ENCODE measurements at places on chromosomes 1 and 21.

- peak; percentile 39 for DNase-seq
Measured at GRCh38 chr1:41892301-41892781, 26.4 kb downstream of the HIVEP3 start.

GRCh38 chr1:246602194-246602593, 35.9 kb downstream of the CNST start:
- no peak for DNase-seq

GRCh38 chr1:115624859-115625258, 16.9 kb upstream of the VANGL1 start:
- DNase-seq, result no peak

- DNase-seq, result peak; percentile 63
Measured at GRCh38 chr1:18149027-18149641, 41.5 kb downstream of the IGSF21 start.

- DNase-seq, result no peak
Measured at GRCh38 chr1:204544321-204544720, 28.1 kb downstream of the MDM4 start.

- peak; percentile 81 for DNase-seq
Measured at GRCh38 chr1:94864821-94865220, 44.7 kb downstream of the SLC44A3 start.

DNA sequence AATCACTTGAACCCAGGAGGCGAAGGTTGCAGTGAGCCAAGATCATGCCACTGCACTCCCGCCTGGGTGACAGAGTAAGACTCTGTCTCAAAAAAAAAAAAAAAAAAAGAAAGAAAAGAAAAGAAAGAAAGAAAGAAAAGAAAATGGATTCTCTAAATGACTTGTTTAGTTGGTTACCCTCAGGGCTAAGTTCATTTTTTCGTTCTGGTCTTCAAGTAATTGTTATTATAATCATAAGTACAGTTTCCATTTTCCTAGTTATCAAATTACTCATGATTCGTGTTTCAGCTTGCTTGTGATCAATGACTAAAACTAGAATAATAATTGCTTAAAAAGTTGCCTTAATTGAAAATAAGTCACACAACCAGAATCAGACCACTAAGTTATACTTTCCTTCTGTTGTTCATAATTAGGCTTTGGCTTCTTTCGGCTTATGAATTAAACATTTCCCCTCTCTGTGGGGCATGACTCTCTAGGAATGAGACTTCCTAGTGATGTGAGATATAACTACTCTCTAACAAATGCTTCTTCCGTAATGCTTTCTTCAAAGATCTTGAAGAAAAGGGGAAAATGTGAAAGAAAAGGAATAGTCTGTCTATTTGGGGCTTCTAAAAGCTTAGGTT, 9.6 kb upstream of the RLF start:
- DNase-seq, result no peak

GRCh38 chr21:41993744-41994143, 16.4 kb downstream of the ZBTB21 start:
- DNase-seq, result no peak

GRCh38 chr1:22319608-22320007, 132.0 kb upstream of the ZBTB40 start:
- DNase-seq, result peak; percentile 23

DNA sequence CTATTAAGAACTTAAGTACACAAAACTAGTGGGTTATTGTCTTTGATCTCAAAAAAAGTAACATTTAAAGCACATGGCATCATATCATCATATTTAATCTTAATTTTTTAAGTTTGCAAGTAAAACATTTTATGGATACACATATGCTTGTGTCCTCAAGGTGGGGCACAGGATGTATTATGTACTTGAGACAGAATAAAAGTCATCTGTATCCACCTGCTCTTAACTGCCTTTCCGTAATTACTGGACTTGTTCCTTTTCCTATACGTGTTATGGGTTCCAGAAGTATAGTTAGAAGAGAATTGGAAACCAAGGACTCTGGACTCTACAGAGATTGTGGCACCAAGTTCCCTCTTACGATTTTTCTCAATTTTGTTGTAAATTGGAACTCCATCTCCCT, 79.4 kb downstream of the FCRL5 start:
- DNase-seq, result no peak

DNA sequence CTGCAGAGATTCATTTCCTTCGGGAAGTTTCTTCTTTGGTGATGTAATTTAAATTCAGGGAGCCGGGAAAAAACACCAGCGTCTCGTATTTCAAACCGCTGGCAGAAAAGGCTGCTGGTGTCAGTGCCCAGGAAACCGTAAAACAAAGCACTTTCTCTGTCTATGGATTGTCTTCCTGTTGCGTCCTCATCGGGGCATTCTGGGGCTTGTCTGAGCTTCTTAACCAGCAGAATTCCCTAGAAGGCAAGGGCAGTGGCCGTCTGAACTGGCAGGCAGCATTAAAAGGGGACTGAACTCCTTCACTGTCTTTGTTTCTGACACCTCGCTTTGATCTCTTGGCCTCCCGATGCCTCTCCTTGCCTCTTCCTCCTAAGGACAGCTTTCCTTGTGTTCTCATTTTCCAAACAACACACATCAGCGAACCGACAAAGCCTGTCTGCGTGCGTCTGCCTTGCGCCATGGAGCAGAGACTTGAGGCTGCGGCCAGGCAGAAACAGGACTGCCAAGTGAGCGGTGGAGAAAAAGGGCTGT, 391.6 kb upstream of the VAMP3 start:
- DNase-seq, result peak; percentile 94

GRCh38 chr1:218674280-218674773, 329.2 kb downstream of the TGFB2 start:
- DNase-seq, result peak; percentile 99

- DNase-seq, result no peak
Measured at GRCh38 chr21:33268393-33268736, 2.2 kb downstream of the IL10RB start.

DNA sequence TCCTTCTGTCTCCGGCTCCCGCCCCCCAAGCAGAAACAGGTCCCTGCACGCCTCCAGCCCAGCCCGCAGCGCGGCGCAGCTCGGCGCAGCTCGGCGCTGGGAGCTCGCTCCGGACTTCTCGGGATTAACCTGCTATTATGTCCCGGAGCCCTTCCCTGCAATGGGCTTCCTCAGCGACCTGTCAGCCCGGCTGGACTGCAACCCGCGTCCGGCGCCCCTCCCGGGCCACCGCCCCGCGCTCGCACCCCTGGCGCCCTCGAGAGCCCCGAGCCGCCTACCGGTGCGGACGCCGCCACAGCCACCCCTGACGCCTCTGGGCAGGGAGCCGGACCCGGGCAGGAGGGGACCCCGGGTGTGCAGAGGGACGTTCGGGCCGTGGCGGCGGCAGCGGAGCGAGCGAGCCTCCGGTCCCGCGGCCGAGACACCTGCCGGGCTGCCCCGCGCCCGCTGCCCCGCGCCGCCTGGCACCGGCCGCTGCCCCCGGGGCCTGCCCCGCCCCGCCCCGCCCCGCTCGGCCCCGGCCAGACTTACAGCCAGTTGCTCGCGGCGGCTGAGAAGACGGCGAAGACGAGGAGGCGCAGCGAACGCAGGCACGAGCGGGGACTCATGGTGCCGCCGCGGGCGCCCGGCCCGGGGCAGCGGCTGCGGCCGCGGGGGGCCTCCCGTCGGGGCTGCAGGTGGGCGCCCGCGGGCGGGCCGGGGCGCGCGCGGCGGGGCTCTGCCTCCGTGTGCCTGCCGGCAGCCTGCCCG, 407 bp downstream of the WNT4 start:
- DNase-seq, result peak; percentile 74

GRCh38 chr1:199247891-199248290, 609.1 kb downstream of the PTPRC start:
- DNase-seq, result no peak

GRCh38 chr1:168096296-168097165, 40.2 kb downstream of the GPR161 start:
- DNase-seq, result peak; percentile 38

DNA sequence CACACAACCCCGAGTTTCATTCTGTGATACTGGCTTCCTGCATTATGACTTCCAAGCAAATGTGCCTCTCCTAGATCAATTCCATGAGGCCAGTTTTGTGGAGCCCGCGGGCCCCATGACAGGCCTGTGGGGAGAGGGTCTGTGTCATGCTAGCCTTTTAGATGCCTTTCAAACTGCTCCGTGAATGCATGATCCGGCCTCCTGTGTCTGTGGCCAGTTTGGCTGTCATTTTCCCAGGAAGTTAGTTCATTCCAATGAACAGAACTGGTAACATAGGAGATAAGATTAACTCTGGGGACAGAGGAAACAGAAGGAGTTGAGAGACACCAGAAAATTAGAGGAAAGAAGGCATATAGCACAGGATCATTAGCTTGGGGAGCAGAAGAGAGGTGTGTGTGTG, 3.2 kb downstream of the FNDC7 start:
- no peak for DNase-seq

GRCh38 chr1:101730559-101730958, 266.2 kb downstream of the OLFM3 start:
- DNase-seq, result no peak

- DNase-seq, result no peak
Measured at GRCh38 chr1:159714529-159714928, at the start of gene CRP. TSS of gene CRP (minus strand) at chr1:159714589. CDS start at chr1:159714485, 104 bp downstream.

- no peak for DNase-seq
Measured at GRCh38 chr1:152884966-152885624, 7.0 kb downstream of the SMCP start.

GRCh38 chr21:18677632-18678031, 274.0 kb upstream of the TMPRSS15 start:
- no peak for DNase-seq

- no peak for DNase-seq
Measured at GRCh38 chr1:103517380-103518047, 8.0 kb upstream of the RNPC3 start.

DNA sequence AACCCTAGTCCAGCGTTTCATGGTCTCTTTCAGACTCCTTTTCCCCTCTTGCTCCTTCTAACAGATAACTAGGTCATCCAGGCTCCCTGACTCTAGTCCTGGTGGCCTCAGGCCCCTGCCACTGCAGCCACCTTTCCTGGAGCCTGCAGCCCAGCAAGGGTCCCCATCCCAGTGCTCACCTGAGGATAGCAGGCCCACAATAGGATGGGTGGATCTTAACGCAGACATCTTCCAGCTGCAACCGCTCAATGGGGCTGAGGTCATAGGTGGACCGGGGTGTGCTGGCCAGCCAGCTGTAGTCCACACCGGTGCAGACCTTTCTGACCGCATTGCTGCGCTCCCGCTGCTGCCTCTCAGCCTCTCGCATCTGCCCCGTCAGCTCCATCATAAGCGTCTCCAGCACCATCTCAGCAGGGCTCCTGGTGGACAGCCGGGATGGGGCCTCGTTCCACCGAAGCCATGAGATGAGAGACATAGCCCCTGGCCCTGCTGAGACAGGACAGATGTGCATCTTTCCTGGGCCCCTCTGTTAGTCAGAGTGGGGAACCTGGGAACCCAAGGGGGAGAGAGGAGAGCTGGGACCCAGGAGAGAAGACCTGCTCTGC, 10.9 kb downstream of the RD3 start:
- DNase-seq, result no peak

DNA sequence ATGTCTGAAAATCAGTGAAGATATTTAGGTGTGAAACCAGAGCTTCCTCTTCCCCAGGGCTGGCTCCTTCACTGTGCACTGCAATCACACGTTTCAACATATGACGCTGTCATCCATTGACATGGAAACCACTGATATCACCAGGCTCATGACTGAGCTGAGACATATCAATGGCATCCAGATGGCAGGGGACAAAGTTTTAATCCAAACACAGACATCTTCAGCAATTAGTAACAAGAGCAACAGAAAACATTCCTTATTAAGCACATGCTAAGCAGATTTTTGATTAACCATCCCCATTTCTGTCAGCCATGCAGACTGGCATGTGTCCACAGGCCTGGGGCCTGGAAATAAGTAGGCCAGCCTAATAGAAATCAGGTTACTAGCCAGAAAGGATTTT, 108.0 kb upstream of the ADAR start:
- DNase-seq, result no peak

GRCh38 chr1:94745742-94746141, 74.4 kb upstream of the SLC44A3 start:
- no peak for DNase-seq

- DNase-seq, result peak; percentile 56
Measured at GRCh38 chr1:37477946-37478345, 3.6 kb downstream of the ZC3H12A start.

GRCh38 chr1:8422510-8423268, 104.8 kb downstream of the SLC45A1 start:
- no peak for DNase-seq

DNA sequence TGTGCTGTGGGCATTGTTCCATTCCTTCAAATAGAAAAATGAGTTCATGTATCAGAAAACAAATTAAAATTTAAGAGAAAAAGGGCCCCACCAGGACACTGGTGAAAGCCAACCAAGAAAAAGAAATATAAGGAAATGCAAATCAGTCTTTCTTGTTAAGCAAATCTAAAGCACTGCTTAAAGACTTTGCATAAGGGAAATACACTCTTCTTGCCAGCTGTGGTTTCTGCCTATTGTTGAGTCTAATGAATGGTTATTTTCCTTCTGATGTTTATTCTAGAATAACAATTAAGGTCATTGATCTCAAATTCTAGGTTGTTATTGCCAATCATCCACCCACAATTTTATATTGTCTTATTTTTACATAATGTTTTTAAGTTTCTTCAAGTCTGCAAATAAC, 158.6 kb upstream of the SNX7 start:
- DNase-seq, result no peak

DNA sequence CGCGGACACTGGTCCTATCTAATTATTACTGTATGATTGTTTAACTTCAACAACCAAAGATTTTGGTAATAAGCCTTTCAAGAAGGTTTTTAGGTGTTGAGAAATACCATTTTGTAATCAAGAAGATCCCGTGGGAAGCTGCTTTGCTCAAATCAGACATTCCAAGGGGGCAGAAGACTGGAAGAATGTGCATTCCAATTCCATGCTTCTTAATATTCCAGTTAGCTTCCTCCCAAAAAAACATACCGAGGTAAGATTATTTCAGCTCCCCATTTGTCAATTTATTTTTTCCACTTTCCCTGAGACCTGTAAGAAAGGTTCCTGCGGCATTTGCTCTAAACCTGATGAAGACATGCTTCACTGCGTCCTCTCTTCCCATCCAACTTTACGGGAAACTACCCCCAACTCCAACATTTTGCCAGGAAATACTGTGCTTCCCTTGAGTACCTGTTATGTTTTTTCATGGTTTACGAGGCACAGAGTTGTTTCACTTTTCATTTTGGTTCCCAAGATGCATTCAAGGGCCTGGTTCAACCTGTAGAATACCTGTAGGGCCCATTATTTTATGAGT, 4.1 kb downstream of the CNN3 start:
- no peak for DNase-seq

DNA sequence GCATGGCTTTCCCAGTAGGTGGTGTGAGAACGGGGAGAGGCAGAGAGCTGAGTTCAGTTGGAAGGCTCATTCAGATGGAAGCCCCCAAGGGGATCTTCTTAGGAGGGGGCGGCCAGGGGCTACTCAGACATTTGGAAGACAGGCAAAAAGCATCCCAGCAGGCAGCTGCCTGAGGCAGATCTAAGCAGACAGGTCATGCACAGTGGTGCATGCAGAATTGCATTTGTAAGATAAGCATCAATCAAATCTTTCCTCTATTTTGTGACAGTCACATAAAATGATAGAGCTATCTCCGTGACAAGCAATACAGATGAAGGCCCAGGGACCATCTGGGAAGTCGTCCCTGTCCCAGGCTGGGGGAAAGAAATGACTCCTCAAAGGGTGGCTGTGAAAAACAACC, 3.8 kb downstream of the RAB3B start:
- no peak for DNase-seq

GRCh38 chr1:181204530-181204929, 116.0 kb downstream of the IER5 start:
- no peak for DNase-seq

Data from islet precursor cell (in vitro differentiated cells).